ENCODE measurements at places on chromosomes 11 and 22.

- no peak for DNase-seq
Observed at GRCh38 chr11:80502511-80502910, 1061.7 kb upstream of the TENM4 start.

- DNase-seq = no peak
Observed at GRCh38 chr11:48043991-48044512, 63.7 kb downstream of the PTPRJ start.

DNA sequence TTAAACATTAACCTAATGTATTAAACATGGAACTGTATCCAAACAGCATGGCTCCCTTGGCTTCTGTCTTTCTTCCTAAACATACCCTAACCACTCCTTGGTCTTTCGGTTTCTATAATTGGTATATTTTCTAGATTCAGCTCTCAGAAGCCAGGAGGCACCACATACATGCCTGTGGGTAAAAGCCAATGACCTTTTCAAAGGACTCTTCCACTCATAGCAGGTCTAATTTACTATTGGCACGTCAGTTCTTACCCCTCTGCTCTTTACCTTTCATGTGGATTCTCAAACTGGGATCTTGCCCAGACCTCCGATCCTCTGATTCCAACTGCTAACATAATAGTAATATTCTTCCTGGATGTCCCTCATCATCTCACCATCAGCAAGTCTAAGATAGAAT is 835.1 kb downstream of the NTM start:
- DNase-seq = no peak

- peak; percentile 47 for DNase-seq
Observed at GRCh38 chr22:22348127-22348814, 103.7 kb downstream of the VPREB1 start.
